GM13977 (cell line): ENCODE measurements at places on chromosomes 11 and 22.

DNA sequence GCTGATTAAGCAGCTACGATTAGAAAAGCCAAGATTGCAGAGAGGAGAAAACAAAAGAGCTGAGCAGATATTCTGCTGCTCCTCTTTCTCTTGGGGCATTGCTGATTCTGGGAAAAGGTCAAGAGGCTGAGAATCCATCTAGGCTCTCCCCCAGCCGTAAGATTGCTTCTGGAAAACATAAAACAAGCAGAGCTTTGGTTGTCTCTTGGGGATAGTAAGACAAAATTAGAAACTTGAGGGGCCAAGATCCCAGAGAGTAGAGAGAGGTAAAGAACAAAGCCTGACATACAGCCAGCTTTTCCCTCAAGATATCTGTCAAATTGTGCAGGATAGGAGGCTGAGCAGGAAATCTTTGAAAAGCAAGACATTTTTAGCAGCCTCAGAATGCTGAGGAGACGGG lies 158.2 kb downstream of the TTC28 start:
- no peak for DNase-seq

DNA sequence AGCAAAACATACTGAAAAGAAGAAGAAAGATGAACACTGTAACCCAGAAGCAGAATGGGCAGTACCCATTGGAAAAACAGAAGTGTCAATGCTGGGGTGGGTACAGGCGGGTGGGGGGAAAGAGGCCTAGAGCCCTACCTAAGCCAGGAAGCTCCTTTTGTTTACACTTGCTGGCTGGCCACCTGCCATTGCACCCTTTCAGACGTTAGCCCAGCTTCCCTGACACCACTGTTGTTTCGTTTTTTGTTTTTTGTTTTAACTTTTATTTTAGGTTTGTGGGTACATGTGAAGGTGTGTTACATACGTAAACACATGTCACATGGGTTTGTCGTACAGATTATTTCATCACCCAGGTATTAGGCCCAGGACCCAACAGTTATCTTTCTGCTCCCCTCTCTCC lies 55.4 kb downstream of the PLEKHA7 start:
- no peak for DNase-seq

- DNase-seq = no peak
These were observed 10.2 kb downstream of the ADAMTS8 start for GRCh38 chr11:130418210-130418609.

DNA sequence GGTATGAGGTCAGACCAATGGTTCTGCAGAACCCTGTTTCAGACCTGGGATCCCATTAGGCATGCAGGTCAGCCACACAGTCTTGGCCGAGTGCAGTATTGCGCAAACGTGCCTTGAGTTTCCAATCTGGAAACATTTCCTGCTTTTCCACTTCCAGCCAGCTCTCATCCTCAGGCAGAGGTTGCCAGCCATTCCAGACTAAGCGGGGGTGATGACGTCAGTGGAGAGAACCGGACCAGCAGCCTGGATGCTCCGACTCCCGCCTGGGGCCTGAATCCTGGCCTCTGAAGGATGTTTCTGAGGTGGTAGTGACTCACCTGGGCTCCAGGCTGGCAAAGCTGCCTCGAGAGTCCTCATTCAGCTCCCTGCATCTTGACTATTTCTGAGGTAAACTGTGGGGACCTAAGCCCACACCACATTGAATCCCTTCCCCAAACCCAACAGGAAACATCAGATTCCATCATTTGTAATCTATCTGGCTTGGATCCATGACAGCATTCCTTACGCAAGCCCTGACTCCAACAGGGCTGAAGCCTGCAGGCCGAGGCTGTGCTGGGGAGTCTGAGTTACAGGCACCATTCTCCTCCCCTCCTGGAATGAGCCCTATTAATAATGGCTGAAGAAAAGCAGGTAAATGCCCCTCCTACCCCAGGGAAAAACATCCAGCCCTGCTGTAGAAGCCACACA lies 83.0 kb downstream of the ABTB2 start:
- no peak for DNase-seq

DNA sequence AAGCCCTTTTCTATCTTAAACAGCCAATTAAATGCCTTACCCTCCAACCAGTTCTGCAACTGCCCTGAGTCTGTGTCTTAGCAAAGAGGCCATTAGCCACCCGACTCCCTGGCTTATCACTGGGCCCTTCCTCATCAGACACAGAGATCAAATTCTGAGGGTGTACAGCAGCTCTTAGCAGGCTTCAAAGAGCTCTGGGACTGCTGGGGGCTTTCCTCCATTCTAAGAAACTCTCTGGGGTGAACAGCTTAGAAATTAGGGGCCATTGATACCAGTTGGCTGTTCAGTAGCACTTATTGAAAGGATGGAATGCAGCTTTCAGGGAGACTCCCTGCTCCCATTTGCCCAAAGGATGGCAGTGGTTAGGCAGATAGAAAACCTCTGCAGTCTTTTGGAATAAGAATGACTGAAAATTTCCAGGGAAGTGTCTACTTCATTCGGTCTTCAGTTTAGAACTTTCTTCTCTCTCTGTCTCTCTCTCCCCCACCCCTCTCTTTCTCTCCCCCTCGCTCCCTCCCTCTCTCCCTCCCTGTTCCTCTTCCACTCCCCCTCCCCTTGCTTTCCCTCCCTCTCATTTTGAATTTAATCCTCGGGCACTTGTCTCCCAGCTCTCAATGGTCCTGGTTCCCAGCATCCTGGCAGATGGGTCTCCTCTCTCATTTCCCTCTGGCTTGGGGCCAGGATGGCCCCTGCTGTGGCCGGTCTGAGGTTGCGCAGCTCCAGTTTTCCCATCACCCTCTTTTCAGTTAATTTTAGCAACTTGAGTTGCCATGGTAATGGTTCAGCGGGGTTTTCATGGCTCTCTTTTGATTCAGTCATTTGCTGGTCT lies 76.4 kb downstream of the COMMD9 start:
- DNase-seq = no peak

- no peak for DNase-seq
These were observed 10.8 kb downstream of the SUN2 start for GRCh38 chr22:38744981-38745380.

DNA sequence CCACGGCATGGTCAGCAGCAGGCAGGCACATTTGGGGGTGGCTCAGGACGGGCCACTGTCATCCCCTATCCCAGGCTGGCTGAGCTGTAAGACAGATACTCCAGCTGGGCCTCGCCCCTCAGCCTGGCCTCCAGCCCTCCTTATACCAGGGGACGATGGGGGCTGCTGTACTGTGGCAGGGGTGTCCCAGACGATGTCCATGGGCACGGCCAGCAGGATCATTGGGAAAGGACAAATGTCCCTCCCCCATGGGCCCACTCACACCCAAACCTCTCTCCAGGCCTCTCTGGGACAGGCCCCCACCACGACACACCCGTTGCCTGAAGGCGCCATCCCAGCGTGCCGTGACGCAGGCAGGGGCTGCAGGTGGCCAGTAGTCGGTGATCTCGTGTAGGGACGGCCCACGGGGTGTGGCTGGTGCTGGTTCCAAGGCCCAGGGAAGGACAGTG lies 1.5 kb upstream of the IL17REL start:
- no peak for DNase-seq

DNA sequence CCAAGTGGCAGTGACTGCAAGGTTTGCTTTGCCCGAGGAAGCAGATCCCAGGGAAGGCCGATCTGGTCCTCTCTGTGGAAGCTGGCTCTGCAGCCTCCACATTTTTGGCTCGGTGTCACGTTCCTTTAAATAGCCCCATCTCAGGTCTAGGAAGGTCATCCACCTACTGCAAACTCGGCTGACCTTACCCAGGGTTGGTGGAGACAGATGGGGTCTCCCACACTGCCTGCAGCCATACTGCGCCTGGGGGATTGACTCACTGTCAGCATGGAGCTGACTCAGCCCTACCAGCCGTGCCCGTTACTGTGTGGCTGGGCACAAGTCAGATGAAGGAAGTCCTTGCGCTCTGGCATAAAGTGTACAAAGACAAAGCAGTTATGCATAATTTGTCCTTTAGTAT lies 16.9 kb downstream of the CDPF1 start:
- DNase-seq = no peak
